ENCODE measurements at places on chromosomes 3 and 15.

GRCh38 chr3:159390656-159391212, 588.9 kb downstream of the MFSD1 start:
- DNase-seq, result no peak

GRCh38 chr15:63436872-63437375, 55.3 kb upstream of the CA12 start:
- peak; percentile 46 for DNase-seq

GRCh38 chr3:129558081-129558771, 15.3 kb downstream of the H1-8 start:
- no peak for DNase-seq

- no peak for DNase-seq
Measured at GRCh38 chr3:63202529-63202928, 75.6 kb upstream of the SYNPR start.

GRCh38 chr15:91751611-91752010, 101.9 kb upstream of the SLCO3A1 start:
- DNase-seq, result no peak

DNA sequence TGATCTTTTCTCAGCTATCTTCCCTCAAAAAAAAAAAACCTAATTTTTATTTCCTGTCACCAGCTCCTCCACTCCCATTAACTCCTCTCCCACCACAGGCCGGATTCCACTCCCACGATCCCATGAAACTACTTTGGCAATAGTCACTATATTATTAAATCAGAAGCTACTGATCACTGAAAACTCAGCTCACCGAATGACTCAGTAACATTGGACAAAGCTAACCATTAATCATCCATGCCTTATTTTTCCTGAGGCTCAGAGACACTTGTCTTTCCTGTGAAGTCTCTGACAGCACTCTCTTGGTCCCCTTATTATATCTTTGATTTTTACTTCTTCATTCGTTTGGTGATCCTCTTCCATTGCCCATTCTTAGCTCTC, 260.2 kb downstream of the CGGBP1 start:
- no peak for DNase-seq

DNA sequence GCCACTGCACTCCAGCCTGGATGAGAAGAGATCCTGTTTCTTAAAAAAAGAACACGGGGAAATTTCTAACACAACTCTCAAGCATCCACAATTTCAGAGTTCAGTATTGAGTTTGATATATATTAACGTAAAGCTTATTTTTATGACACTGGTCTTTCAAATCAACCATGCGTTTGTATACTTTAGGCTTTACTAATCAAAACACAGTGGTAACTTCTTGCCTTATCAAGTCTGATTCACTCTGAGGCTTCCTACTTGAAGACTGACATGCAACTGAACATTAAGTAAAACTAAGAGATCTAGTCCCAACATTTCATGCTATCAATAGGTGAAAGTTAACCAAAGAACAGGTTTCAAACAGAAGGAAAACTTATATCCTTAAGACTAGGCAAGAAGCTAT, 46.7 kb downstream of the PRTG start:
- no peak for DNase-seq

- DNase-seq, result no peak
Measured at GRCh38 chr15:30962659-30963058, 28.8 kb downstream of the MTMR10 start.

GRCh38 chr3:83230376-83230775, 1468.9 kb upstream of the GBE1 start:
- no peak for DNase-seq

- DNase-seq, result peak; percentile 38
Measured at GRCh38 chr3:4245671-4246070, 57.5 kb upstream of the SETMAR start.

- DNase-seq, result no peak
Measured at GRCh38 chr15:89118481-89118989, 30.3 kb downstream of the ABHD2 start.

- DNase-seq, result no peak
Measured at GRCh38 chr3:108509263-108509662, 1.1 kb downstream of the MYH15 start.

GRCh38 chr3:122800706-122801237, 5.9 kb downstream of the SLC49A4 start:
- DNase-seq, result no peak

DNA sequence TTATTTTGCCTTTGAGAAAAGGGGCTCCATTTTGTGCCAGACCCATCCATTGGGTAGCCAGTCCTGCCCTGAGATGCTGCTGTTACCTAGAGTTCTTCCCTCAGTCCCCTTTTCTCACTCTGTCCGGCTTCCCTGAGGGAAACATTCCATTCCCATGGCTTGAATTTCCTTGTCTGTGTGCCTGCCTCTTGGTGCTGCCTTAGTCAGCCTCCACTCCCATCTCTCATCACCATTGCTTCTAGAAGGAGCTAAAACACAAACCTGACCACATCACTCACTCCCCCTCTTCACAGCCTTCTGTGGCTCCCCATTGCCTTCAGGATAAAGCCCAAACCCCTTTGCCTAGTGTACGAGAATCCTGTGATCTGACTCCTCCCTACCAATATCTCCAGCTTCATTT, 25.2 kb upstream of the C2CD4B start:
- DNase-seq, result no peak

GRCh38 chr15:51576911-51577500, 45.6 kb downstream of the DMXL2 start:
- no peak for DNase-seq

DNA sequence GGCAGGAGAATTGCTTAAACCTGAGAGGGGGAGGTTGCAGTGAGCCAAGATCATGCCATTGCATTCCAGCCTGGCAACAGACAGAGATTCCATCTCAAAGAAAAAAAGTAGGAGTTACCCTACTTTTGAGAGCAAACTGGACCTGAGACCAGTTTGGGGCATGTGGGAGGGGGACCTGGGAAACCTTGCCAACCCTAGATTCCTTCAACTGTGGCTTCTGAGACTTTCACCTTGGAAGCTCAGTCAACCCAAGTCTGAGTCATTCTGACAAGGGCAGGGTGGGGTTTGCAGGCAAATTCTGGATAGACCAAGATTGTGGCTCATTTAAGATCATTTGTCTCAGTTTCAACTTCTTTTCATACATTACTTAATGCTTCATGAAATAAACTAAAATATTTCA, 23.8 kb upstream of the SIAH2 start:
- peak; percentile 87 for DNase-seq

DNA sequence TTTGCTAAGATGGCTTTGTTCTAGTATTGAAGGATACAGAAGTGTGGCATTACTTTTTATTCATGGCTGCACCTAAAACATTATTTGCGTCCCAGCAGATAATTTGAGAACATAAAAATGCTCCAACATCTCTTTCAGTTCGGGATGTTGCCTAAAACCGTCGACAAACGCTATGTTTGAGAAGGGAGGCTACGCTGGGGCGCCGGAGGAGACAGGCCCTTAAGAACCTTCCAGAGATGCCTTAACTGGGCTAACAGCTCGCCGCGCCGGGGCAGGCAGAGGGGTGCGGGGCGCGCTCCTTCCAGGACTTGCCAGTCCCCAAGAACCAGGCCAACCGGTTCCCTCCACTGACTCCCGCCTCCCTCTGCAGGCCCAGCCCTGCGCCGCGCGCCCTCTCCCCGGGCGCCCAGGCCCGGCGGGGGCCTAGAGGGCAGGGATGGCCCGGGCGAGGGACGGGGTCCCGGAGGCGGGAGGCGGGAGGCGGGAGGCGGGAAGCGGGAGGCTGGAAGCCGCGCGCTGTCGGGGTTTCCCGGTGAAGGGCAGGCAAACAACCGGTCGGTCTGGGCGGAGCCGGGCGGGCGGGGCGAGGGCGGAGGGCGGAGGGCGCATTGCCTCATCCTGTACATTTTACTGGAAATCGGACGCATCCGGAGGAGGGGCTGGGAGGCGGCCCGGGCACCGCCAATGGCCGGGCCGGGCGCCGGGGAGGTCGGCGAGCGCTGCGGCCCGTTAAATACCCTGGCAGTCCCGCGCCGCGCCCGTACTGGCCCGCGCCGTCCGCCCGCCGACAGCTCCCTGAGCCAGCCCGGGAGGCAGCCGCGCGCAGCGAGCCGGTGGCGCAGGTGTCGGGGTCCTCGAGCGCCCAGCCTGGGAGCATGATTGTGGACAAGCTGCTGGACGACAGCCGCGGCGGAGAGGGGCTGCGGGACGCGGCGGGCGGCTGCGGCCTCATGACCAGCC, at the start of gene NFKBIZ:
Gene NFKBIZ, plus strand, starts transcription at position 761 of the 960 bp plus-strand sequence. Its CDS starts 115 bp downstream, at position 876.
- DNase-seq, result peak; percentile 91

DNA sequence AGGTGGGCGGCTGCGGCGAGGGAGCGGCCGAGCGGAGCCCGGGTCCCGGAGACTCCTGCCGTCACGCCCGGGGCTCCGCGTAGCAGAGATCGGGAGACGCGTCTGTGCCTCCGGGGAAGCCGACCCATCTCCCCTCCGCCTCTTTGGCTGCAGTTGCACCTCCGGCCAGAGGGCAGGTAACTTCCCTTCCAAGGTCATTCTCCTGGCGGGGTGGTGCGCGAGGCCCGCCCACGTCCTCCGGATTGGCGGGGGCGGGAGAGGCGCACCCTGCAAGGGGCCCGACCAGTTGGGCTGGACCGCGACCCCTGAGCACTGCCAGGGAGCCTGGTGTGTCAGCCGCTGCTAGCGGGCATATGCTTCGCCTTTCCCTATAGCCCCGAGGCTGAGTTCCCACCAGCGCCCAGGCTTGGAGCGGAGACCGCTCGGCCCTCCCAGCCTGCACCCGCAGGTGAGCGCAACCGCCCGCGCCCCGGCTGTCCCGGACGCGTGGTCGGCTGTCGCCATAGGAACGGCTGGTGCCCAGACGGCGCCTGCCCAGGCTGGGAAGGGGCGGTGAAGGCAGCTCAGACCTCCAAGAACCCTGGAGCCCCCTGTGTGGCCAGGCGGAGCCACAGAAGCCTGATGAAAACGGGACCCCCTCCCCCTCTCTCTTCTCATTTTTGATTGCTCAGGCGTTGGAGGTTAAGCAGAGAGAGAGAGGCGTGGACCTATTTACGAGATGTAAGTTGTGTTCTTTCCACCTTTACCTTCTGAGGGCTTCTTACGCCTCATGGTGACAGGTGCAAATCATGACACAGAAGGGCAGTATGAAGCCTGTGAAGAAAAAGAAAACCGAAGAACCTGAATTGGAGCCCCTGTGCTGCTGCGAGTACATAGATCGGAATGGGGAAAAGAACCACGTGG, 453 bp downstream of the ZDHHC23 start:
- no peak for DNase-seq

DNA sequence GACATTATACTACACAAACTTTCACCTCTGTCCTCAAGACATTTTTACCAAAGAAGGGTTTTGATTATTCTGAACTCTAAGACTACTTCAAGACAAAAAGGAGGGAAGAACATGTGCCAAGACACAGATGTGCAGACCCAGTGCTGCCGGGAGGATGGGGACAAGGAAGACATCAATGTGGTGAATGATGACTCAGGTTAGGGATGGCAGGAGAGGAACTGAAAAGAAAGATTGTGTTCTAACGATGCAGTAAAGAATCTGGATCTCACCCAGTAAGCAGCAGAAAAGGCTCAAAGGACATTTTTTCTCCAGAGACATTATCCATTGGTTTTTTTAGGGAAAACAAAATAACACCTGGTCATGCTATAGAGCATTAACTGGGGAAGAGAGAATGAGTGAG, 449.9 kb upstream of the NR2F2 start:
- no peak for DNase-seq

- DNase-seq, result no peak
Measured at GRCh38 chr15:89041507-89041906, 46.7 kb upstream of the ABHD2 start.
